Activated CD4-positive, alpha-beta memory T cell treated with anti-CD3 and anti-CD28 coated beads for 36 hours (primary cell): ENCODE measurements at places on chromosomes 6 and 20. TPM values are rescaled to one million over a fixed set of nuclear protein-coding genes. Genes with fewer than 3 reads are reported as not detected.

- H3K36me3 ChIP-seq, result no peaks in the 10 kb centered on the region
- DNase-seq, result no peak
- no peak overlapping the region for H3K4me3 ChIP-seq
- no peak overlapping the region for H3K27ac ChIP-seq
- no peaks in the 10 kb centered on the region for H3K27me3 ChIP-seq
Measured at GRCh38 chr6:52566853-52567279, 10.0 kb downstream of the TRAM2 start.

DNA sequence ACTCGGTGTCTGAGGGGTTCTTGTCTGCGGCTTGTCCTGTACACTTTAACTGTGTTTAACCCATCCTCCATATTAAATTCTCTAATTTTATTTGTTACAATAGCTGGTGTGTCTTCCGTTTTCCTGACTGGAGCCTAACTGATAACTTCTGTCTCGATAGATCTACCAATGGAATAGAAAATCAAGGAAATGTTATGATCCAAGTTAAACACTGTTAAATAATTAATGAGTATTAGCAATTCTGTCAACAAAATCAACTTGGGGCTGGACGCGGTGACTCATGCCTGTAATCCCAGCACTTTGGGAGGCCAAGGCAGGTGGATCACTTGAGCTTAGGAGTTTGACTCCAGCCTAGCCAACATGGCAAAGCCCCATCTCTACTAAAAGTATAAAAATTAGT lies 81.7 kb downstream of the DNAH8 start:
- H3K4me3 ChIP-seq, result no peak overlapping the region
- H3K27ac ChIP-seq, result no peak overlapping the region
- no peak for DNase-seq
- no peaks in the 10 kb centered on the region for H3K4me1 ChIP-seq
- no peaks in the 10 kb centered on the region for H3K36me3 ChIP-seq

GRCh38 chr6:127938701-127939100 lies 37.8 kb upstream of the THEMIS start:
- no peak overlapping the region for H3K4me3 ChIP-seq
- H3K27me3 ChIP-seq, result no peaks in the 10 kb centered on the region
- DNase-seq, result no peak
- H3K27ac ChIP-seq, result peak overlapping the region; percentile 62
- H3K4me1 ChIP-seq, result peaks cover 41% of the 10 kb centered on the region

DNA sequence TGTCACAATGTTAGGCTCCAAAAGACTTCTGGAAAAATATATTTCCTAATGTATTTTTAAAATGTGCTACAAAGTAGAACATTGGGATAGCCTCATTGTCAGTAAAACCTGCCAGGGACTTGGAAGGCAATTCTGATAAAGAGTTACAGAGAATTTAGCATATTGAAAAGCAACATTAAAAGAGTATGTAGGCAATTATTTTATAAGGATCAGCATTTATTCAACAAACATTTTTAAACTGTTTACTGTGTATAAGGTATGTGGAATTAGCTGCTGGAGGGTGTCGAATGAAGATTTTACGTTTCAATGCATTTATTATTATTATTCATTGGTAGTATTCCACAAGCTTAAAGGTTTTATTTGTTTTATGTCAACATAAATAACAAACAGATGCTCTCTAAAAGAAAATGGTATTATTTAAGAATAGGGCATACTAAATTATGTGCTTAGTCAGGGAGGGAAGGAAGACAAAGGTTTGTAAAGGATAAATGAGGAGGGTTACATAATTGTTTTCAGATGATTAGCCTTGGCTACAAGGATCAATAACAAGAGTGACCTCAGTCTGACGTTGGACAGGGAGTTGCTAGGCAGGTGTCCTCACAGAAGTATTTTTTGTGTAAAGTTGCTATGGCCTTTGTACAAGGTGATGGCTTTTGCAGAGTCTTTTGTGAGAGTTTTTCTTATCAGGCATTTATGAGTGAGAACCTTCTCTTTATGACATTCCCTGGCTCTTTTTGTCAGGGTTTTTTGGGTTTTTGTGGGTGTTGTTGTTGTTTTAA lies 313.4 kb upstream of the PLCB4 start:
- DNase-seq, result no peak
- no peak overlapping the region for H3K4me3 ChIP-seq
- H3K27me3 ChIP-seq, result no peaks in the 10 kb centered on the region
- H3K36me3 ChIP-seq, result no peaks in the 10 kb centered on the region
- no peak overlapping the region for H3K27ac ChIP-seq

DNA sequence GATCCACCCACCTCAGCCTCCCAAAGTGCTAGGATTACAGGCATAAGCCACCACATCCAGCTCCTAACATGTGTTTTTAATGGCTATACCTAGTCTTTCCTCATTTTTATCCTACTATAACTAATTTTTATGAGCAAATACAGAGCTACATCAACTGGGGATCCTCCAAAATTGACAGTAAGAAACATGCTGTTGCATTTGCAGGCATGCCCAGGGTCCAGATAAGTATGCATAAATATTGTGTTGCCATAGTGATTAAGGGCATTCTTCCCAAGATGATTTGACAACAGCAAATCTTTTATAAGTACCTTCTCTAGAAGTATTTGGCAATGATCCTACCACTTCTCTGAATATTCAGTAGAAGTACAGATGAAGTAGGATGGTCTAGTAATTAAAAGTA lies 41.9 kb upstream of the MOXD1 start:
- DNase-seq, result no peak
- H3K4me1 ChIP-seq, result no peaks in the 10 kb centered on the region
- no peaks in the 10 kb centered on the region for H3K36me3 ChIP-seq

DNA sequence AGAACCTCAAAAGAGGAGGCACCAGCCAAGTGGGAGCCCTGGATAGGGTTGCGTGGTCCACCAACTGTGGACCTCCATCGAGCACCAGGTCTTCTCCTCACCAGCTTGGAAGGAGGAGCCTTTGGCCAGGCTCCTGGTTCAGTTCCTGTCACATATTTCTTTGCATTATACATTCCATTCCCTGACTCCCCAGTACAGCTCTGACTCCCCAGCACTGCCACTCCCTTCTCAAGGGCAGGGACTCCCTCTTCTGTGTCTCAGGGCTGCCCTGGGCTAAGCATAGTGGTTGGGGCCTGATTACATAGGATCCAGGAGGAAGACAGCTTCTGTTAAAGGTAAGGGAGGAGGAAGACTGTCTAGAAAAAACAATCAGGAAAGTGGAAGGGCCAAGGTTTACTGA lies 91.1 kb downstream of the MRPL14 start:
- H3K36me3 ChIP-seq, result no peaks in the 10 kb centered on the region
- H3K27me3 ChIP-seq, result no peaks in the 10 kb centered on the region
- no peak overlapping the region for H3K4me3 ChIP-seq
- no peak overlapping the region for H3K27ac ChIP-seq

DNA sequence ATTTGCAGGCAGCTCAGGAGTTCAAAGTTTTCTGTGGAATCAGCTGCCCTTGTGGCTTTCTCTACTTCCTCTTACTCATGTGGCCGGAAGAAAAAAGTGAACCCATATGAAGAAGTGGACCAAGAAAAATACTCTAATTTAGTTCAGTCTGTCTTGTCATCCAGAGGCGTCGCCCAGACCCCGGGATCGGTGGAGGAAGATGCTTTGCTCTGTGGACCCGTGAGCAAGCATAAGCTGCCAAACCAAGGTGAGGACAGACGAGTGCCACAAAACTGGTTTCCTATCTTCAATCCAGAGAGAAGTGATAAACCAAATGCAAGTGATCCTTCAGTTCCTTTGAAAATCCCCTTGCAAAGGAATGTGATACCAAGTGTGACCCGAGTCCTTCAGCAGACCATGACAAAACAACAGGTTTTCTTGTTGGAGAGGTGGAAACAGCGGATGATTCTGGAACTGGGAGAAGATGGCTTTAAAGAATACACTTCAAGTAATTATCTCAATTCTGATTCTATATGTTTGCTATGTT lies 1.1 kb downstream of the MGME1 start:
- H3K27me3 ChIP-seq, result no peaks in the 10 kb centered on the region
- H3K4me3 ChIP-seq, result peak overlapping the region; percentile 96
- H3K27ac ChIP-seq, result peak overlapping the region; percentile 99
- H3K36me3 ChIP-seq, result peaks cover 66% of the 10 kb centered on the region
- peak; percentile 54 for DNase-seq
- H3K4me1 ChIP-seq, result peaks cover 40% of the 10 kb centered on the region

GRCh38 chr20:2093883-2094282 lies 7.7 kb upstream of the STK35 start:
- DNase-seq, result peak; percentile 17
- H3K27ac ChIP-seq, result no peak overlapping the region
- H3K4me3 ChIP-seq, result no peak overlapping the region
- peaks cover 26% of the 10 kb centered on the region for H3K27me3 ChIP-seq
- H3K36me3 ChIP-seq, result no peaks in the 10 kb centered on the region
- H3K4me1 ChIP-seq, result no peaks in the 10 kb centered on the region

Gene ZBTB46
- total RNA-seq, result 4.6 TPM

Gene PNISR
- total RNA-seq, result 115 TPM

Gene CST5
- total RNA-seq, result not detected

Gene PACRG
- not detected for total RNA-seq
